ENCODE measurements at places on chromosomes 7 and 10. TPM values are rescaled to one million over a fixed set of nuclear protein-coding genes. Genes with fewer than 3 reads are reported as not detected.

GRCh38 chr10:11357439-11357838 is 254.0 kb downstream of the USP6NL start:
- H3K36me3 ChIP-seq, result no peaks in the 10 kb centered on the region
- no peak overlapping the region for H3K27ac ChIP-seq

Gene PLEKHS1
- not detected for total RNA-seq

Gene GPRIN2
- total RNA-seq, result not detected

Gene GIMAP5
- not detected for total RNA-seq

DNA sequence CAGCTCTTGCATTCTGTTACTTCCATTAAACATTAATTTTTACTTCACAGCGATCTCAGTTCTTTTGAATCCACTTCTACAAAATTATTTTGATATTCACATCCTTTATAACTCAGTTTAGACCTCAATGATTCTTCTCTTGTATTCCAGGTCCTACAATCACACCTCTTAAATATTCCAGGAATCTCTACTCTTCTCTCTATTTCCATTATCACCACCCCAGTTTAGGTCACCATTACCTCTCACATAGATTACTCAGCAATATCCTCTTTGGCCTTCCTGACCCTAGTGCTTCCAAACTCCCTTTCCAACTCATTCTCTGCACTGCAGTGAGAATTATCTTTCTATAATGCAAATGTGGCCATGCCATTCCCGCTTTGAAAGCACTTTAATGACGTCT is 27.1 kb upstream of the GPR37 start:
- no peak overlapping the region for H3K27ac ChIP-seq
- DNase-seq, result no peak
- no peaks in the 10 kb centered on the region for H3K27me3 ChIP-seq
- no peaks in the 10 kb centered on the region for H3K4me1 ChIP-seq
- H3K36me3 ChIP-seq, result no peaks in the 10 kb centered on the region

GRCh38 chr10:48470115-48470892 is 134.6 kb downstream of the ARHGAP22 start:
- H3K27ac ChIP-seq, result no peak overlapping the region

GRCh38 chr7:133642907-133643306 is 390.0 kb downstream of the EXOC4 start:
- no peak overlapping the region for H3K27ac ChIP-seq
- H3K27me3 ChIP-seq, result no peaks in the 10 kb centered on the region

Gene TUBB8
- not detected for total RNA-seq

DNA sequence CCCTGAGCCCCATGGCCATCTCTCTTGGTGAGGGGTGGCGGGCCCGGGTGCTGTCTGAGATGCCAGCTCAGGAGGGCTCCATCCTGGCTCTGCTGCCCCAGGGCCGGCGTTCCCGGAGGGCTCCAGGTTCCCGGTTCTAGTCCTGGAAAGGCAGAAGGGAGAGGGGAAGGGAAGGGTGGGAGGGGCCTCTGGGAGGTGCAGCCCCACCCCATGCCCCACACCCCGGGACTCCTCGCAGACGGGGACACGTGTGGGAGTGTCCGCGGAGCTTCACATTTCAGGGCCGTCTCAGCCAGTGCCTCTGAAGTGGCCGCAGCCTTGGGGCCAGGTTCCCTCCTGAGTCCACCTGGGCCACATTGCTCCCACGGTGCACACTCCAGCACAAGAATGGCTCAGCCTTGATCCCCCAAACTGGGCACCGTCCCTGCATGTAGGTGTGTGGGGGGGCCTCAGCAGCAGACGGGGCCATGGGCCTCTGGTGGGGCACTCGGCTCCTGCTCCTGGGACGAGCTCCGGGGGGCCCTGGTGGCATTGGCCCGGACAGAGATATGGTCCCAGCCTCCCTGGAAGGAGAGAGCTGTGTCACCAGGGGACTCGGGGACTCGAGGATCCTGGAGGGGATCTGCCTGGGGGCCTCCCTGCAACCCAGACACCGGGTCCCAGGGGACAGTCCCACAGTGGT is 5.8 kb downstream of the BHLHA15 start:
- no peaks in the 10 kb centered on the region for H3K4me1 ChIP-seq
- H3K4me3 ChIP-seq, result no peak overlapping the region
- peaks cover 5% of the 10 kb centered on the region for H3K36me3 ChIP-seq
- no peaks in the 10 kb centered on the region for H3K27me3 ChIP-seq

DNA sequence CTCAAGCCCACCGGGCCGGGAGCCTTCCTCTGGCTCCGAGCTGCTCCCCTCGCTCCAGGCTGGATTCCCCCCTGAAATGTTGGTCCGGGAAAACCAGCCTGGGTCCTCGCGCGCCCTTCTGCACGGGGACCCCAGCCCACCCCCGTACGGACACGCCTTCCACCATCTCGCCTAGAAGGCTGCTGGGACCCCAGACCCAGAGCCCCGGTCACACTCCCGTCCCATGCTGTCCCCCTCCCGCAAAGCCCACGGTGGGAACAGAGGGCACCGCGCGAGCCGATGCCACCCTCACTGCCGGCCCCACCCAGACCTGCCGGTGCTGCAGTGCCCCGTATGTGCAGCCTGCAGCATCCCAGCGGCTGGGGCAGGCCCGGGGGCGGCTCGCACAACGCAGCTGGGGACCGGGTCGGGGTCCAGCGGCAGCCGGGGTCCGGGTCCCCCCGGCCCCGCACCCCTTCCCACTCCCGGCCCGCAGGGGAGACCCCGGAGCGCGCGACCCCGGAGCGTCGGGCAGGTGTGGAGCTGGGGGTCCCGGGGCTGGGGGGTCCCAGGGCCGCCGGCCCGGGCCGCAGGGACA is 871 bp downstream of the SPOCK2 start:
- H3K4me1 ChIP-seq, result no peaks in the 10 kb centered on the region
- no peak overlapping the region for H3K4me3 ChIP-seq
- DNase-seq, result no peak
- H3K36me3 ChIP-seq, result no peaks in the 10 kb centered on the region
- no peak overlapping the region for H3K27ac ChIP-seq
- H3K27me3 ChIP-seq, result peaks cover 32% of the 10 kb centered on the region

GRCh38 chr10:75100764-75101291 is 10.6 kb upstream of the SAMD8 start:
- H3K36me3 ChIP-seq, result no peaks in the 10 kb centered on the region
- H3K27ac ChIP-seq, result no peak overlapping the region
- no peaks in the 10 kb centered on the region for H3K4me1 ChIP-seq
- H3K27me3 ChIP-seq, result no peaks in the 10 kb centered on the region
- DNase-seq, result no peak
- H3K4me3 ChIP-seq, result no peak overlapping the region

Gene DCLRE1C
- total RNA-seq, result 13.4 TPM

Measured in fibroblast of lung (primary cell).